ENCODE measurements at places on chromosomes 2 and 18.

DNA sequence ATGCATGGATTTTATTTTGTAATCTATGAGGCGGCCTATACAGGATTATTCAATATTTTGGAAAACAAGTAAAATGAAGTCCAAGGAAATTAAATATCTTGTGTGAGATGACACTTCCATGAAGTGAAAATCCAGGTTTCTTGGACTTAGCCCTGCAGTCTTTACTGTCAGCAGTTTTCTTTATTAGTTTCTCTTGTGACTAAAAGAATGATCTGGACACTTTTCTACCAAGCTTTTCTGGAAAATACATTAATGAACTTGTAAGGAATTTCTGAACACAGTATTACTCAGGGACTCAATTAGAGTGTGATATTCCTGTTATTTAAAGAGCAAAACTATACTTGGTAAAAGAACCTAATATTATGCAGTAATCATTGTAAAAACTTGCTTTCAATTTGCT, 610.4 kb upstream of the SLC8A1 start:
- no peak for DNase-seq

GRCh38 chr2:25044990-25045389, 3.1 kb downstream of the EFR3B start:
- DNase-seq = no peak

- peak; percentile 97 for DNase-seq
Measured at GRCh38 chr2:173159791-173160463, 84.3 kb downstream of the MAP3K20 start.

GRCh38 chr2:98749066-98749450, 18.1 kb upstream of the MGAT4A start:
- DNase-seq = no peak

GRCh38 chr18:65365245-65365980, 385.4 kb upstream of the CDH7 start:
- DNase-seq = no peak

DNA sequence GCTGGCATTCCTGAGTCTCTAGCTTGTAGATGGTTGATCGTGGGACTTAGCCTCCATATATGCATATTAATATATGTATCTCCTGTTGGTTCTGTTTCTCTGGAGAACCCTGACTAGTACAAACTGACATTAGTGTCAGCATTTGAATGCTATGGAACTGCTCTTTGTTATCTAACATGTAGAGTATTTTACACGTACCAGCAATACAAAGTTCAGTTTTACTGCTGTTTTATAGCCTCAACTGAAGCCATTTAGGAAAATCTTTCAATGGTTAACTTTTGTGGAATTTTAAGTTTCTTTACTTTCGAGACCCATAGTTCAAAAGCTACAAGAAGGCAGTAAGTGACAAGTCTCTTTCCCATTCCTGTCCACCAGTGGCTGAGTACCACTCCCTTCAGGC, 418.4 kb downstream of the NUP35 start:
- no peak for DNase-seq

DNA sequence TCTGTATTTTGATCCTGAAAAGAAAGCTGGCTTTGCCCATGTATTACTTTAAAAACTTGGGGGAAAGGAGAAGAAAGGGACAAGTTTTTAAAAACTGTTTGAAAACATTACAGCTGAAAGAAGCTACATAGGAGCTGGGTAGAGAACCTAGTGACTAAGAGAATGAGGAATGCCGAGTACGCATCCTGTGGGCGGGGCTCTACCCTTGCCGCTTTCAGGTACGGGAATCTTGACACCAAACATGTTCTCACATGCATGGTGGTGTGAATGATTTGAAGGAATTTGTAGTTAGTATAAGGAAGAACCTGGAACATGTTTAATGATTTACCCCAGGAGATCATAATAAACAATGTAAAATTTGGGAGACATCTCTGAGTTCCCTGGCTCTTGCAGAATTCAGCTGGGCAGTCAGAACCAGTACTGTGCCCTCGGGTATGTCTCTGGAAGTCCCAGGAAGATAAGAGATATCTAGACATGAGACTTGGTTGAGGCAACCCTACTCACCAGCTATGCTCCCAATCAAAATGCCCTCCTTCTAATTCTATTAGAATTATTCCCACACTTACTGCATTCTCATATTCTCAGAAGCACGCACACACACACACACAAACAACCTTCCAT, 16.5 kb upstream of the TGFA start:
- no peak for DNase-seq

GRCh38 chr2:241815477-241816430, 6.8 kb downstream of the NEU4 start:
- no peak for DNase-seq

GRCh38 chr2:19321946-19322345, 36.5 kb downstream of the OSR1 start:
- no peak for DNase-seq
